ENCODE measurements at places on chromosomes 1 and 21.
A peak's percentile ranks its signal among the peaks of the same experiment; 100 is the strongest.

DNA sequence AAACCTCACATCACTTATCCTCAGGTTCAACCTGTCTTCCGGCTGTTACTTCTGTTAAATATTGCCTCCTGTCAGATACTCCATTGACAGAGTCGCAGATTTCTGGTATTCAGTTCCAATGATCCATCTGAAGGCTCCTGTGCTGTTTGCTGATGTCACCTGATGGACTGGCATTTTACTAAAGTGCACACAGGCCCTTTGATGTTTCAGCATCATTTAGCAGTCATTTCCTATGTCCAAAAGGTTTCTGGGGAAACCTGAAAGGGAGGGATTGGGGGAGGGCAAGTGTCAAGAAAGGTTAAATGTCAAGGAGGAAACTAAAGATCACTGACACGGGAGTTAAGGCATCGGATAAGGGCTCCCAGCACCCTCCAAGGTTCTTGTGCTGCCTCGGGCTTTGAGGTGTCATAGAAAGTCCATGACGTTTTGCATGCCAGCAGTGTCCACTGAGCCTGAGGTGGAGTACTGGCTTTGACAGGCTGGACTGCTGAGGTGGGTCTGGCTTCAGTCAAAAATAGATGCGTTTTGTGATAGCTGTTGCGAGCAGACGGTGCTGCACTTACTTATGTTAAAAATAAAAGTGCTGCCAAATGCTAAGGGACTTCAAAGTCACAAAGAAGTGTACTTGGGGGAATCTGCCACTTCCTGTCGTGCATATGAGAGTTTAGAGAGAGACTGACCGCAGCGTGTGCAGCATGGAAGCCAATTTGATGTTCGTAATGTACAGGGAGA lies 30.8 kb downstream of the XCL2 start:
- no peak for DNase-seq

GRCh38 chr1:76418531-76418930 lies 344.0 kb downstream of the ST6GALNAC3 start:
- DNase-seq, result no peak

- no peak for DNase-seq
Measured at GRCh38 chr1:57551476-57551875, 127.6 kb upstream of the DAB1 start.

DNA sequence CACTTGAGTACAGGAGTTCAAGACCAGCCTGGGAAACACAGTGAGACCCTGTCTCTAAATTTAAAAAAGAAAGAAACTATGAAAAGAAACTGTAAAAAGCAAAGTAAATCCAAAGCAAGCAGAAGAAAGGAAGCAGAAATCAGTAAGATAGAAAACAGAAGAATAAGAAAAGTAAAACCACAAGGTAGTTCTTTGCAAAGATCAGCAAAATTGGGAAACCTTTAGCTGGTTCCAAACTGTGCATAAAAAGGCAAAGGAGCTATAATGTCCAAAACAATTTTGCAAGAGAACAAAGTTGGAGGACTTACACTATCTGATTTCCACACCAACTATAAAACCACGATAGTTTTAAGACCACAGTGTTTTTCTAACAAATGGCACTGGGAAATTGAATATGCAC lies 218.8 kb downstream of the RPS6KC1 start:
- DNase-seq, result no peak

DNA sequence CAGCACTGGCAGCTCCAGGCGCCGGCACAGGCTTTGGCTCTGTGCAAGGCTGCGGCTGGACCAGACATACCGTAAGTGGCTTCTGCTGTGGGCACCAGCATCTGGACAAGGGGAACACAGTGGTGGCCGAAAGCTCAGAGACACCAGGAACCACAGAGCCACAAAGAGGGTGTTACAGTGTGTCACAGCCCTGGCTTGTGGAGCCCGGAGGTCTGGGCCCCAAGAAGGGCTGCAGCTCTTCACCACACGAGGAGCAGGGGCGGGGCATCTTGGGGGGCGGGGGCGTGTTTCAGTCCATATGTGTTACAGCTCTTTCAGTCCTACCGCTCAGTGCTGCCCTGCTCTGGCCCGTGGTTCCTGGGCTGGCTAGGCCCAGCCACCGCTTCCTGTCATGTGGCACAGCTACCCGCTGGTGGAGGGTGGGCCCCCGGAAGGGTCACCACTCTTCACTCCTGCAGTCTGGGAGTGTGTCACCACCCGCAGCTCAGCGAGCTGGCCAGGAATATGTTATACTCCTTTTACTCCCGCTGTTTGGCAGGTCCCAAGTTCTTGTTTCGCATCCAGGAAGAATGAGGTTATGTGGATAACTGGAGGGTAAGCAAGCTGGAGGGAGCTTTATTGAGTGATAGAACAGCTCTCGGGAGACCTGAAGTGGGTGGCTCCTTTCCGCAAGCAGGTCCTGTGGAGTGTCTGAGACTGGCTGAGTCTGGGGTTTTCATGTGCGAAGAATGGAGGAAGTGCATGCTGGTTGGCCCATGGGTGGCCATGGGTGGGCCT lies 3.3 kb upstream of the LSM10 start:
- peak; percentile 69 for DNase-seq

DNA sequence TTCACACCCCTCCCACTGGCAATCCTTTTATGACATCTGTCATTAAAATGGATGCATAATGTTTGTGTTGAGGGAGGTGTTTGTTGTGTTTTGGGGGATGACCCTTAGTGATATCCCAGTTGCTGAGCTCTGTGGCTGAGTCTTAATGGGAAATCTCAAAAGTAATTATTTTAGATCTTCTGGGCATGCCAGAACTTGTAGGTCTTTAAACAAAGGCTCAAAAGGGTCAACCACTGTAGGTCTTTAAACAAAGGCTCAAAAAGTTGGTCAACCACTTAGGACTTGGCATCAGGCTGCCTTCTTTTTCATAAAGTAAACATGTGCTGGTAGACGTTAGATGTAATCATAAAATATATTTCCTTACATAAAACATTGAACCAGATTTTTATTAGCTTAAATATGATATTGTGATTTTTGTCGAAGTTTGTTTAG lies 78.0 kb downstream of the CDC14A start:
- DNase-seq, result no peak

- peak; percentile 57 for DNase-seq
Measured at GRCh38 chr1:221263831-221264767, 384.9 kb downstream of the HLX start.

DNA sequence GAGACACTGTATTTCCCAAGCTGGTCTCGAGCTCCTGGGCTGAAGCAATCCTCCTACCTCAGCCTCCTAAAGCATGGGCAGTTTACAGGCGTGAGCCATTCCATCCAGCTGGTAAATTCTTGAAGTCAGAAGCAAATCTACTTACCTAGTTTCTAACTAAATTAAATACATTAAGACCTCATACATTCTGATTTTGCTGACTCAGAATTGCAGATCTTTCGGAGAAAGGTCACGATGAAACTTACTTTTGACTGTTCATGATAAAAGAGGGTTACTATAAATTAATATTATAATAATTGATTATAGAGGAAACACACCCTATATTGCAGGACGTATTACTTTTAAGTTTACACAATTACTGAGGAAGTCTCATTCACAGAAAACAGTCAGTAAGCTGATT lies 132.3 kb downstream of the ZZZ3 start:
- no peak for DNase-seq

DNA sequence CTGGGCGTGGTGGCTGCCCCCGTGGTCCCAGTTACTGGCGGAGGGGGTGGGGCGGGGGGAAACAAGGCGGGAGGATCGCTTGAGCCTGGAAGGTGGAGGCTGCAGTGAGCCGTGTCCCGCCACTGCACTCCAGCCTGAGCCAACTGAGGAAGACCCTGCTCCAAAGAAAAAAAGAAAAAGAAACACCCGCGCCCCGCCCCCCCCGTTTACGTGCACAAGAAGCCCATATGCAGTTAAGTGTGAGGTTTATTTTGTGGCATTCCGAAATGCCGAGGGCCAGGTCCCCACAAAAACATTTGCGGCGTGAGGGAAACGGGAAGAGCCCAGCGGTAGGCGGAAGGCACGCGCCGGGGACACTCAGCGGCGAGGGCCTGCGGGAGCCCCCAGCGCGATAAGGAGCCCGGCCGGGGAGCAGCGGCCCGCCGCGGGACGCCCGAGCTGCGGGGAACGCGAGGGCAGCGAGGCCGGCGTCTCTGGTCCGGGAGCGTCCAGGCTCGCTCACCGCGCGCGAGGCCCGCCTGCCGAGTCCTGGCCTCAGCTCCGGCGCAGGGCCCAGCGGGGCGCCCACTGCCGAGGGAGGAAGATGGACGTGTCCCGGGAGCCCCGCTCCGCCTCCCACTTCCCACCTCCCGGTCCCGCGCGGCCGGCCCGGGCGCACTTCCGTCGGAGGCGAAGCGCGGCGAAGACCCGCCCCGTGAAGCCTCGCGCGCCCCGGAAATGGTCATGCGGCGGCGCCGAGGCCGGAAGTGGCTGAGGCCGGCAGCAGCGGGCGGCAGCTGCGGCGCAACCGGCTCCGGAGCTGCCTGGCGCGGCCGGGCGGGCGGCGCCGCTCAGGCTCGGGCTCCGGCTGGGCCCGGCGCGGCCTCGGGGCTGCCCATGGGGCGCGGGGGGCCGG lies at the start of gene TRAPPC10:
Gene TRAPPC10 (plus strand): TSS at position 731 of the 895 bp plus-strand sequence. CDS start 185 bp downstream, outside the sequence.
- peak; percentile 83 for DNase-seq

GRCh38 chr1:242187816-242188215 lies 188.9 kb upstream of the MAP1LC3C start:
- no peak for DNase-seq

DNA sequence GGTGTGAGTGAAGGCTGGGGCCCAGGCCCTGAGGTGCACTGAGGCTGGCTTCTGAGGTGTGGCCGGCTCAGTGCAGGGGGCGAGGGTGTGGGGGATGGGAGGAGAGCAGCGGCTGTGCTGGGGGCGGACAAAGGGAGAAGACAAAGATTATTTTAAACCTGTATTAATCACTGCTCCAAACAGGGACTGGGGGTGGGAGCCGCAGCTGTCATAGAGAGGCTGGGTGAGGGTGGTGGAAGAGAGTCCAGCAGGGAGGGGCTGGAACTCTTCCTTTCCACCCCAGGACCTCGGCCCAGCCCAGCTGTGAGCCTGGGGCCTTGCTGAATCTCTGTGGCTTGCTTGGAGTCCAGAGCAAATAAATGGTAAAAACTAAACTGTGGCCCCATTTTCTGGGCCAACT lies 106.9 kb downstream of the KCND3 start:
- DNase-seq, result no peak

- no peak for DNase-seq
Measured at GRCh38 chr1:151756291-151756690, 7.0 kb downstream of the MRPL9 start.

- peak; percentile 58 for DNase-seq
Measured at GRCh38 chr1:41504114-41505035, 19.9 kb upstream of the EDN2 start.

DNA sequence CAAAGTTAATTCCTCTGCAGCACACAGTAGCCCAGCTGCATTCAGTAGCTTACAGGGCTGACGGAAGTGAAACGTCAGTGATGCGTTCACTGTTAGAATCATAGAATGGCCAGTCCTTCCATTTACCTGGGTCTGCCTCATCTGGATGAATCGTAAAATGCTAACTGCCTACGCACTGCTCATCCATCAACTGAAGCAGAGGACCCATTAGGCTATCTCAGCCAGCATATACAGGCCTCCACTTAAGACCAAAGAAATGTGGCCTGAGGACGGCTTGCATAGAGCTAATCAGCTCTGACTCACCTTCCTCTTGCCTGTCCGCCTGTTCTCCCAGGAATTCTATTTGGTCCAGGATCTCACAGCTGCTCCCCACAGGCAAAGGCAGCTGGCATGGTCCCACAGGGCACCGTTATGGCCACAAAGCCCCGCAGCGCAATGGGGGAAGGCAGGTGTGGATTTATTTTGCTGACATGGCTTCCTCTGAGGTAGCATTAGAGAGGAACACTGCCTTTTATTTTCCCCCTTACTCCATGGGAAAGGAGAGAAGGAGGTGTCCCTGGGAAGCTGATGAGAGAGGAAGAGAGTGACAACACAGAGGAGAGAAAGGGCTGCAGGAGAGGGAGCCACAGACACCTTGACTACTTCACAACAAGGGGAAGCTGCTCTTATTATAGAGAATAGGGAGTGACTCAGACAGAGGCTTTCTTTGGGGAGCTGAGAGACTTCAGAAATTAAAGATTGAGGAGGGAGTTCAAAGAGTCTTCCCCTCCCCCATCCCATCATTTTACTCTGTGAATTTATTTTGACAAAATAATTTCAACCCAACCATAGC lies 177.6 kb downstream of the HHIPL2 start:
- no peak for DNase-seq

DNA sequence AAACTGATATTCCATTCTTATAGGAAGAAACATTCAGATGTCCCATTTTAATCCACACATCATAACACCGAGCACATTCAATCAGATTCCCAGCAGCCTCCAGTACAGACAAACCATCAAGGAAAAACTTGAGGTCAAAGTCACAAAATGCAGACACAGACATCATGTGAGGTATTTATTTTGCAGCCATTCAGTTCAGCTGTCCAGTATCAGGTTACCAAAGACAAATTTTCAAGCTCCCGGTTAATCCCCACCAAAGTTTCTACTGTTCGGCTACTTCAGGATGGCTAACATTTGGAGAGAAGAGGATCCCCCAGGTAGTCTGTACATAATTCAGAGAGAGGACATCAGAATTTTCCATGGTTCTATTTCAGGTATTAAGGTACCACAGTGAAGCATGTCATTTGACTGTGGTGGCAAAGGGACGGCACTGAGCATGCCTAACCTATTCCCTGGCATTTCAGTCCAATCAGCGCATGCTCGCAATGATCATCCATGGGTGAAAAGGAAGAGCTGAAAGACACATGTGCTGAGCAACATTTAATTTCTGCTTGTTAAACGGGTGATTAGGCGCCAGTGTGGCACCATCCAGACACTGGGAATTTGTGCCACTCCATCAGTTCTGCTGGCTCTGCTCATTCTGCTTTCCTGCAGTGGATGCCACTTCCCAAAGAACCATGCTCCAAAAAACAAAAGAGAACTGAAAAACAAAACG lies 13.6 kb upstream of the NDC1 start:
- DNase-seq, result no peak

GRCh38 chr1:159798893-159799292 lies 3.3 kb upstream of the FCRL6 start:
- peak; percentile 83 for DNase-seq

- no peak for DNase-seq
Measured at GRCh38 chr21:27695246-27695645, 728.4 kb upstream of the ADAMTS5 start.

- no peak for DNase-seq
Measured at GRCh38 chr1:98949621-98950020, 55.0 kb downstream of the PLPPR5 start.

- DNase-seq, result no peak
Measured at GRCh38 chr1:225980005-225980836, 18.9 kb downstream of the SDE2 start.

DNA sequence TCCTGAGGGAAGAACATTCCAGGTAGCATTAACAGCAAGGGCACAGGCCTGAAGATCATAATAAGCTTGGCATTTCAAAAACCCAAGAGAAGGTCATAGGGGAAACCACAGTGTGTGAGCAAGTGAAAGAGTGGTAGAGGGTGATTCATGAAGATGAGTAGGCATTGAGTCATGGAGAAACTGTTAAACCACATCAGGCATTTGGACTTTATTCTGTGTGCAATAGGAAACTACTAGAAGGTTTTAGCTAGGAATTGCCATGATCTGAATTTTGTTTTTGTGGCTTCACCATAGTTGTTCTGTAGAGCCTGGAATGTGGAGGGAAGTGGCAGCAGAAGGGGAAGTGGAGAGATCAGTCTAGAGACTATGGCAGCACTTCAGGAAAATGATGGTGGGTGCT lies 359.0 kb upstream of the PTBP2 start:
- no peak for DNase-seq

GRCh38 chr1:241968611-241969010 lies 11.0 kb downstream of the BECN2 start:
- no peak for DNase-seq
